ENCODE measurements at places on chromosomes 3 and 15.
A peak's percentile ranks its signal among the peaks of the same experiment; 100 is the strongest.

DNA sequence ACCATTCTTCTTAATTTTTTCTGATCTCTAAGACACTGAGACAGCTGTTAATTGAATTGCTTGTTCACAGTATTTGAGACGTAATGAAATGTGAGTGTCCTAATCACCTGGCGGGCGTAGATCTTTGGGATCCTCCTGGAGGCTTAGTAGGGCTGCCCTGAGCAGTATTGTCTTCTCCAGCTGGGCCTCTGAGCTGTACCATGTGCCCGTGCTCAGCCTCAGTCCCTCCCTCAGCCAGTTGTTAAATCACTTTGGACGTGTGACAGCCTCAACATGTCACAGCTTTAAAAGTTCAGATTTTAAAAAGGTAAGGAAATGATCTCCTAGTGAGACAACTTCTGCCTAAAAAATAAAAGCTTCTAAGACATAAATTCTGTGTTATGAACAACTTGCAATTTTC, 35.5 kb downstream of the IGF1R start:
- no peak for DNase-seq

GRCh38 chr15:93210995-93211394, 122.0 kb upstream of the RGMA start:
- no peak for DNase-seq

DNA sequence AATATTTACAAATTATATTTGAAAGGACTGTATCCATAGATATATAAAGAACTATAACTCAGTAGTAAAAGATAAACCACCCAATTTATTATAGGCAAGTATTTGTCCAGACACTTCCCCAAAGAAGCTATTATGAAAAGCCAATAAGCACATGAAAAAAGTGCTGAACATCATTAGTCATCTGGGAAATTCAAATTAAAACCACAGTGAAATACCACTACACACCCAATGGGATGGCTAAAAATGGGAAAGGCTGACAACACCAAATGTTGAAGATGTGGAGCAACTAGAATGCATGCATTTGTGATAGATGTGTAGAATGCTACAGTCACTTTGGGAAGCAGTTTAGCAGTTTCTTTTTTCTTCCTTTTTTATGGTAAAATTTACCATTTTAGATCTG, 147.0 kb downstream of the PDE8A start:
- no peak for DNase-seq

DNA sequence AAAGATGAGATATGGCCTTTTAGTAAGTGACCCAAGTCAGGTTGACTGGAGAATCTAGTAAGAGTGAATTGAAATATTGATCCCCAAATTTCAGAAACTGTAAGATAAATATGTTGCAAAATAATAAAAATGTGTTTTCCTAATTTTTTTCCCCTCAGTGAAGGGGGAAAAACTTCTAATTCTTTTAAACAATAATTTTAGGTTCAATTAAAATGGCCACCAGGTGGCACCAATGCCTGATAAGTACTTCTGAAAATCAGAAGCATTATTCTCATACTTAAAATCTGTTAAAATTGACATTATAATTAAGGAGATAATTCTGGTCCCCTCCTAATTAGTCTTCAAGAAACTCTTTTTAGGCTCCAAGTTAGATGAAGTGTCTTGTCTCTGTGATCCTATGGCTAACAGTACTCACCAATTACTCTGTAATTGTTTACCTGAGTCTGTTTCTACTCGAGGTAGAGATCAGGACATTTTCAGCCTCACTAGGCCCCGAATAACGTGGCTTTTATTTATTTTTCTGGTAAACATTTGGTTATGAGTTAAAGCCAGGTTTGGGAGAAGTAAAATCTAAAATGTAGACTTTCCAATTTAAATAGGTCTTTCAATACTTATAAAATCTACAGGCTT, 52.6 kb downstream of the NMD3 start:
- peak; percentile 18 for DNase-seq

DNA sequence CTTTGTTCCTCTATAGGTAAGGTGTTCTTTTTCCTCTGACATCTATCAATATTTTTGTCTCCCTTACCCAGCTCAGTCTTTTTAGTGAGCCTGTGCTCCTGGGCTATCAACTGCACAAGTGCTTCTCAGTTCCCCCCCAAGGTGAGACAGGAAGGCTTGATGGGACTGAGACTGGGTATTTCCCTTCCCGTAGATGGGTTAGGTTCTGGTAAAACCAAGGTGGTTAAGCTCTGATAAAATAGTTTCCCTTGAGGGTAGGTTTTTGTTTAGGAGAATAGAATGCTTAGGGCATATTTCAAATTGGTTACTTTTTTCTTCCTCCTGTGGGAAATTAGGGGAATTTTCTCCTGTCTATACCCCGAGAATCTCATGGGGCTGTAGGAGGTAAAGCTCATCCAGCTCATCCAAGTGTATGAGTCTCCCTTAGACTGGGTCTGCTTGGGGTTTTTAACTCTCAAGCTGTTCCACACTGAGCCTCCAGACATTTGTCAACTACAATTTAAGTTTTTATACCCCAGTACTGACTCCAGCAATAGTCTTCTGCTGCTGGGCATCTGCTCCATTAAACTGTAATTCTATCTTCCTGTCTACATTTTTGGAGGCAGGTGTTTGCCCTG, 44.9 kb downstream of the OXSR1 start:
- no peak for DNase-seq

DNA sequence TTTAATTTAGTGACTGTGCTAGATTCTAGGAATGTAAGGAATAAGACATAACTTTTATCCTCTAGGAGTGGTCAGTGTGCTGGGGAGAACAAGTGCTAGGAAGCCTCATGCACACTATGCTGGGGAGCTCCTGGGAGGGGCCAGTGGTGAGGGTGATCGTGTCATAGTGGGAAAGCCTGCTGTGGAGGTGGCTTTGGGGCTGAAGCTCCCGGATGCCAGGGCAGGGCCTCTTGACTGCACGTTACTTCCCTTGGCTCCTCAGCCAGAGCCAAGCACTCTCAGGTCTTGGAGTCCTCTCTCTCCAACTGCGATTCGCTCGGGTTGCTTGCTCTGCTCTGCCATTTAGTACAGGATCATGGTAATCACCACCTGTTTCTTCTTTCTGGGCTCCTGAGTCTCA, 33.6 kb downstream of the SQOR start:
- DNase-seq, result no peak

GRCh38 chr15:70376031-70376928, 278.6 kb upstream of the TLE3 start:
- DNase-seq, result no peak

DNA sequence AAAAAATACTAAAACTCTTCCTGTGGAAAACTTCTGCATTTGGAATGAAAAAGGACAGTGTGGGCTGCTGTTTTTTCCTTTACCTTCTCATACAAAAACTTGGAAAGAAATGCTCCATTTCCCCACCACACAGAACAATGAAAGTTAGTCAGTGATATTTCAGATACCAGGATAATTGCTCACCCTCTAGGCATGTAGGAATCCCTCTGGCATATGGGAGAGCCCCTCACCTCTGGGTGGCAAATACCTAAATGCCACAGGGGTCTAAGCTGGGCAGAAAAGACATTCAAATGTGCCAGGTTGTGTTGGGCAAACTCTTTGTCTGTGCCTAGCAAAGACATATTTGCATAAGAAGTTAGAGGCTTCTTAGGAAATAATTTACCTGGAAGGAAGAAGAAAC, 560.3 kb upstream of the NR2F2 start:
- DNase-seq, result no peak

GRCh38 chr3:102020735-102021134, 171.4 kb downstream of the NFKBIZ start:
- DNase-seq, result no peak

GRCh38 chr3:116135457-116136085, 309.7 kb downstream of the LSAMP start:
- no peak for DNase-seq

- no peak for DNase-seq
Measured at GRCh38 chr3:159340877-159341500, 539.1 kb downstream of the MFSD1 start.

GRCh38 chr3:46812237-46812791, 50.9 kb downstream of the MYL3 start:
- peak; percentile 67 for DNase-seq

- peak; percentile 46 for DNase-seq
Measured at GRCh38 chr3:99875929-99876841, 58.5 kb downstream of the CMSS1 start.

GRCh38 chr15:70032509-70032908, 65.2 kb downstream of the TLE3 start:
- DNase-seq, result no peak

GRCh38 chr15:61946778-61947177, 113.5 kb downstream of the VPS13C start:
- DNase-seq, result no peak

DNA sequence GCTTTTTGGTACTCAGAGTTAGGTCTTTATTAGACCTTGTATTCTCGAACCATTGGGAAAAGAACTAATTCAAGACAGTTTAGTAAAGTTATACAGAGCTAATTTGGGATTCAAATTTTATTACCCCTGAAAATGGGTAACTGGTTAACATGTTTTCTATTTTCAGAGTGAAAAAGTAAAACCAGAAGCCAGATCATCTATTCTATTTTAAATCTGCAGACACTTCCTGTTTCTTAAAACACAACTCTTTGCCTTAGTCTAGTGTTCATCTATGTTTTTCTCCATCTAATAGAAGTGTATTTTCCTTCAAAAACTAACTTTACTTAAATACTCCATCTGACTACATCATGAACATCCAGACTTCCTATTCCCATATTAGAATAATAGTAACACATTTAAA, 113.4 kb downstream of the CCNL1 start:
- no peak for DNase-seq

DNA sequence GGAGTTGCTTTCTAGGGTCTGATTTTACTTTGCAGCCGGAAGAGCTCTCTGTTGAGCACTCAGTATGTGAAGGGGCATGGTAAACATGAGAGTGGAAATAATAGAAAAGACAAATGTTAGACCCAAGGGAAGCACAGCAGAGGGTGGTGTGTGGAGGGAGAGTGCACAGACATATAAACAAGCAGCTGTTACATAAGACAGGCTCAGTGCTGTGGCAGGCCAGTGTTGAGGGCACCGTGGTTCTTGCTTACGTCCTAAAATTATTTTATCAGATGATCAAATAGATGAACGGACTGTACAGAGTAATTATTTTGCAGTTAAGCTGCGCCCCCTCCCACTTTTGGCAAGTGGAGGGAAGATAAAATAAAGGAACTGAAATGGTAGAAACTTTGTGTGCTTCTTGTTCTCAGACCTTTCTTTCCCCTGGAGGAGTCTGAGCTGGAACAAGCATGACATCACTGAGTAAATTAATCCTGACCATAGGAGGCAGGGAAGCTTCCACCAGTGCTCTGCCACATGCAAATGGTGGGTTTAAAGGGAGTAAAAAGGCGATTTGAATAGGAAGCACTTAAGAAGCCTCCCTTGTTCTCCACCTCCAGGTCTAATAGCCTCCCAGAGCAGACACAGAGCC, 205.6 kb downstream of the IL20RB start:
- DNase-seq, result no peak

GRCh38 chr3:51722362-51722761, 15.5 kb downstream of the GRM2 start:
- DNase-seq, result no peak

DNA sequence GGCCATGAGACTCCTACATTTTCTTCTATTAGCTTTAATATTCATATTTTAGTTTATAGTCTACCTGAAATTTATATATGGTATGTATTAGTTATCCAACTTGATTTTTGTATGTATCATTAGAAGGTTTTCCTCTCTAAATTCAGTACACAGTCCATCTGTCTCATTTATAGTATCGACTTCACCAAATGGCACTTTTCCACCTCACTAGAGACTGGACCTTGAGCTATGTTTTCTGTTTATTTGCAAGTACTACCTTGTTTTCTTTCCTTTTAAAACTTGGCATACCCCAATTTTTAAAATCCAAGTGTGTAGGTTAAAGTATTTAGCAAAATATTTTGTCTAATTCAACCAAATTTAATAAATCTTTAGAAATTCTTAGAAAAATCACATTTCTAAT, 1137.5 kb downstream of the NSUN3 start:
- no peak for DNase-seq

DNA sequence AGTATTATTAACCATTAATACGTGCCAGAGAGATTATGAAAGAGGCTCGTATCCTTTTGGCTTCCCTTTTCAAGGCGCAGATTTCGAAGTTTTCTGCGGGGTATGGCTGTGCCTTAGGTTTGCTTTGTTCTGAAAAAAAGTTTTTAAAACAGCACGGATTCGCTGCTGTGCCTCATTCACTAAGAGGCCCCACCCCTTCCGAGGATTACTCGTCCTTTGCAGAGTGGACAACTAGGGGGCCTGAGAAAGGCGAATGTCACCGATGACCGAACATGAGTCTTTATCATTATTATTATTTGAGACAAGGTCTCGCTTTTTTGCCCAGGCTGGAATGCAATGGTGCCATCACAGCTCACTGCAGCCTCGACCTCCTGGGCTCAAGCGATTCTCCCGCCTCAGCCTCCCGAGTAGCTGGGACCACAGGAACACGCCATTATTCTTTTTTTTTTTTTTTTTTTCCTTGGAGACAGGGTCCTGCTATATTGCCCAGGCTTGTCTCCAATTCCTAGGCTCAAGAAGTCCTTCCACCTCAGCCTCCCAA, 684 bp upstream of the RPS27L start:
- DNase-seq, result no peak

GRCh38 chr3:45781271-45781670, 15.1 kb downstream of the SLC6A20 start:
- DNase-seq, result no peak

- no peak for DNase-seq
Measured at GRCh38 chr3:180743813-180744590, 64.7 kb upstream of the CCDC39 start.

GRCh38 chr3:130389743-130390478, 44.4 kb downstream of the COL6A5 start:
- DNase-seq, result no peak

- no peak for DNase-seq
Measured at GRCh38 chr3:72335458-72336095, 512.7 kb downstream of the SHQ1 start.

GRCh38 chr3:54994111-54994513, 66.3 kb upstream of the LRTM1 start:
- no peak for DNase-seq

DNA sequence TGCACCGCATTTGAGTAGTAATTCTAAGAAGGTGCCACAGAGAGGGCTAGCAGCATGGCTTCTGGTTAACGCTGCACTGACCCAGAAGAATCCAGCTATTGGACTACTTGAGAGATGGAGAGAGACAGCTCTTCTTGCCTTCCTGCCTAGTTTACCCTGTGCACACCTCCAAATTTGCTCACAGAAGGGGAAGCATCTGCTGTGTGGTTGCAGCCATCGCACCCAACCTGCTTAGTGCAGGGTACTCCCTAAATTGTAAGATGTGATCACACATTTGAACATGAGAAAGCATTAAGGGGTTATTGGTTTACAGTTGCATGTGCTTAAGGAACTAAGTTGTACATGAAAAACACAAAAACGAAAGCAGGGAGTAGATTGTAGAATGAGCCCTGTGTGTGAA, 122.1 kb downstream of the FOXB1 start:
- DNase-seq, result no peak
